ENCODE measurements at places on chromosomes 5 and 9.

- DNase-seq, result no peak
Measured at GRCh38 chr5:41883243-41883642, 13.0 kb upstream of the OXCT1 start.

- no peak for DNase-seq
Measured at GRCh38 chr9:5488221-5489008, 21.9 kb upstream of the PDCD1LG2 start.

- no peak for DNase-seq
Measured at GRCh38 chr9:122164286-122164685, 4.6 kb downstream of the MORN5 start.

GRCh38 chr5:150189326-150189725 lies 536 bp upstream of the SLC6A7 start:
- no peak for DNase-seq

DNA sequence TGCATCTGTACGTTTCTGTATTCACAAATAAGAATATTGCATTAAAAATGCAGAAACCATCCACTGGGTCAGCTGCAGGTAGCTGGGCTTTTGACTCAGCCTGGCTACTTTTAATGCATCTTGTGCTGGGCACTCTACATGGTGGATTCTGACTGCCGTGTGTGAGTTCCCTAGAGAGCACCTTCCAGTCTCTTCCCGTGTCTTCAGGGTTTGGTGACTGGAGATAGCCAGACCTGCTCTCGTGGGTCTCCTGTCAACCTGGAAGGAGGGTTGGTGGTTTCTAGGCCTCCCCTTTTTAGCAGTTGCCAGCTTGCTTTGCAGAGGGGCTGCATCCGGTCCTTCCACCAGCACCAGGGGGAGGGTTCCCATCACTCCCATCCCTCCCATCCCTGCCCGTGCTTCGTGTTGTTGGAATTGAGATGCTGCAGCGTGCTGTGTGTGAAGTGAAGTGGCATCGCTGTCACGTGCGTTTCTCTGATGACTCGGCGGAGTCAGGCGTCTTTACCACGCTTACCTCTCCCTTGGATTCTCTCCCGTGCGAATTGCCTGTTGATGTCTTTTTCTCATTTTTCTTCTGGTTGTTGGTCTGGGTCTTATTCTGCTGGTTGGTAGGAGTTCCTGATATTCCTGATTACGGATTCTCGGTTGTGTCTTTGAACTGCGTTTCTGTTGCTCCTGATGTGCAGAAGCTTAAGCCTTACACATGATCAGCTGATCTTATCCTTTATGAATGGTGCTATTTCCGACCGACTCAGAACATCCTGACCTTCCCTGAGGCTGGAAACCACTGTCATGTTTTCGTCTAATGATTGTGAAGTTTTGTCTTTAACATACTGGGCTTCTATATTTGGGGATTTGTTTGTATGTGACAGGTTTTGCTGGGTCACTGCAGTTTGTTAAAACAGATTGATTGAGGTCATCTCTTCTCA lies 16.9 kb downstream of the FBXW5 start:
- DNase-seq, result no peak

DNA sequence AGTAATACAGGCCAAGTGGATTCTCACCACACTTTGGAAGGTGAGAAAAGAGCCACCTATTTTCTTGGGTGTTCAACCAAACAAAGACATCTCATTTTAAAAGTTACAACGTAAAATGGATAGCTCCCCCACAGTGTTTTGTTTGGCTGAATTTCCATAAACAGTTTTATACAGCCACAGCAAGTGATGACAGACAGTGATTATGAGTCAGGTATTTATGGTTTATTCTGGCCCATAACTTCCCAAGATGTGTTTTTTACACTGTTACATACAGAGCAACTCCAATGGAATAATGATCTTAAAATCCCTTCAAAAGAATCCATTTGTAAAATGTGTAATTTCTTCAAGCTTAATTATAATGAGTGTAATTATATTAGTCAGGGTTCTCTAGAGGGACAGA lies 421.3 kb downstream of the TLE1 start:
- peak; percentile 44 for DNase-seq

- DNase-seq, result no peak
Measured at GRCh38 chr9:34999576-34999975, 10.0 kb downstream of the DNAJB5 start.

DNA sequence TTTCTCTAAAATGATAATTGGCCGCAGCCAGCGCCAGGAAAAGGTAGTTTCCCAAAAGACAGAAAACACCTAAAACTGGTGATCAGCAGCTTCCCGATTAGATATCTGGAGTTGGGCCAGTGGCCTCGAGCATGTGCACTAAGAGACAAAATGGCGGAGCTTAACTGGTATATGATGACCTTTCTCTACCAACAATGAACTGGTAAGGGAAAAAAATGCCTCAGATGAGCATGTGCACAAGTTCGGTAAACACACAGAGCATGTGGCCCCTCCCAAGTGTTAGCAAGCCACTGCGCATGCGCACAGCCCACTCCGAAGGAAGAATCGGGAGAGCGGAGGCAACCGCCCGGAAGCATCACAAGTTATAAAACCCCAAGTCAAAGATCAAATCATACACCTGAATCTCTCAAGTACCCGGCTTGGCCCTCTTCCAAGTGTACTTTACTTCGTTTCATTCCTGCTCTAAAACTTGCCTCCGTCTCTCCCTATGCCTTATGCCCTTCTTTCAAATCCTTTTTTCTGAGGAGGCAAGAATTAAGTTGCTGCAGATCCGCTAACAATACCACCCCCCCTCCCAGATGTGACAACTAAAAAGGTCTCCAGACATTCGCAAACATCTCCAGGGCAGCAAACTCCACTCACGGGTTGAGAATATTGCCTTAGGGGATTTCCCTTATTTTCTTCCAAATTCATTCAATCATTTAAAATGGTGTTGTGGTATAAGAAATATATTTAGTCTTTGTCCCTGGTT lies 15.0 kb upstream of the PTBP3 start:
- peak; percentile 65 for DNase-seq

GRCh38 chr9:35932735-35933134 lies 23.4 kb downstream of the SPAAR start:
- DNase-seq, result no peak

- peak; percentile 18 for DNase-seq
Measured at GRCh38 chr5:91219803-91220371, 163.2 kb downstream of the ARRDC3 start.

DNA sequence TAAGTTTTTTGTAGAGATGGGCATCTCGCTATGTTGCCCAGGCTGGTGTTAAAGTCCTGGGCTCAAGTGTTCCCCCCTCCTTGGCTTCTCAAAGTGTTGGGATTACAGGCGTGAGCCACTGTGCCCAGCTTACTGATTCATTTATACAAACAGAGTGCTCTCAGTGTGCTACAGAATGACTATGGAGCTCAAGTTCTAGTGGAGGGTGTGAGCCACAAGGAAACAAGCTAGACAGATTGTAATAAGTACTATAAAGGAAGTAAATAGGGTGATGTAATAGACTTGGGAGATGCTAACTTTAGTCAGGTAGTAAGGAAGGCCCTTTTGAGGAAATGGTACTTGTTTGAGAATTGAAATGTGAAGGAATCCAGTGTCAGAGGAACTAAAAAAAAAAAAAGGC lies 1.7 kb upstream of the TMEM267 start:
- DNase-seq, result no peak

DNA sequence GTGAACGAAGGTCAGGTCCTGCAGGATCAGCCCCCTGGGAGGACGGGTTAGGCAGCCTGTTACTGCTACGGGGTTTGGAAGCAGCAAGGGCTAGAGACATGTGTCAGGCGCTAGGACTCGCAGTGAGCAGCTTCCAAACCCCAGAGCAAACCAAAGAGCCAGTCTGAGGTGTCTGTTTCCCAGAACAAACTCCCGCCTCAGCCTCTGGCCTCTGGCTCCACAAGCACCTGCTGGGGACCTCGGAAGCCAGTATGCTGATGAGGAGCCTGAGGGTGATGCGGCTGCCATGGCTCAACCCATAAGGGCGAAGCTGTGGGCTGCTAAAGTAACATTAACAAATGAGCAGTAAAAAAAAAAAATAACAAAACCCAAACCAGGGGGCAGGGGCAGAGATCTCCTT lies 35.0 kb downstream of the PRRT1B start:
- no peak for DNase-seq

GRCh38 chr9:83622433-83622938 lies 457 bp upstream of the IDNK start:
- no peak for DNase-seq

- peak; percentile 63 for DNase-seq
Measured at GRCh38 chr5:98755406-98755805, 18.1 kb upstream of the RGMB start.

- no peak for DNase-seq
Measured at GRCh38 chr9:14293801-14294200, 20.1 kb downstream of the NFIB start.

DNA sequence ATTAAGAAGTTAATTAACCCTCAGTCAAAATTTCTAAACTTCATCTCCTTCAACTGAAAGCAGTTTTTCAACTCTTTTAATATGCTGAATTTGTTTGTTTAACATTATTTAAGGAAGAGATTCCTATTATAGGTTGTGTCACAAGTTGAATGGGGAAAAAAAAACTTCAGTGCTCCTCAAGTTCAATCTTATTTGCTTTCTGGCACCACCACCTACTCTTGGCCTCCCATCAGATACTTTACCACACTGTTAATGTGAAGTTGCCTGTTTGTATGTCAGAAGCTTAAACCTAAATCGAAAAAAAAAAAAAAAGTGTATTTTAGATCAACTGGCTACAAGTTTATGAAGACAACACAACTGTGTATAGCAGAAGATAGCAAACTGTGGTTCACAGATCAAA lies 4.1 kb upstream of the DOCK2 start:
- DNase-seq, result no peak

DNA sequence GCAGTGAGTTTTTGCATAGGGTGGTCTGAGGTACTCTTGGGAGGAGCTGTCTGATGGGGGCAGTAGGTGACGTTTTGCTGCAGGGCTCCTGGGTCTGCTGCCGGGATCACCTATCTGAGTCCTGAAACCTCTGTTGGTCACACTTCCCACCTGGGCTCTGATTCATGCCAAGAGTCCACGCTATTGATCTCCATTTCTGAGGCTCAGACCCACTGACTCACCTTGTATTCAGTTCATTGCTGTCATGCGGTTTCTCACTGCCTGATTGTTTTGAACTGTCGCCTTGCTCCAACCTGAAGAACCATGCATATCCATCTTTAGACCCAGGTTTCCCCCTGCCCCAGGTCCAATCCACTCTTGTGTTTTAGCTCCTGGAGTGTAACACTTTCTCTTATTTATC lies 101.3 kb downstream of the NPR3 start:
- no peak for DNase-seq

DNA sequence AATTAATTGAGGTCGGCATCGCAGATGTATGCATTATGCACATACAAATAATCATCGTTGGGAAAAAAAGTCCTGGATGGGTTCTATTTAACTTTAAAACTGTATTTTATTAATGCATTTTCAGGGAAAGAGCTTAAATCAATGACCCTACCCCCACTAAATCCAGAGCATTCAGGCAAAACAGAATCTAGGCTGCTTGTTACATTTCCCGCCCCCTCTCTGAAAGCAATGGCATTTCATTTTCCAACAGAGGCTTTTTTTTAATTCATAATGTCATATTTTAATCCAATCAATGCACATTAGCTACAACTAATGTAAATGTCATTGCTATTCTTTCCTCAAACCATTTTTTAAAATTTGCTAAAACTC lies 117.4 kb upstream of the GRIA1 start:
- no peak for DNase-seq

GRCh38 chr9:83474631-83475030 lies 63.6 kb downstream of the FRMD3 start:
- DNase-seq, result no peak

DNA sequence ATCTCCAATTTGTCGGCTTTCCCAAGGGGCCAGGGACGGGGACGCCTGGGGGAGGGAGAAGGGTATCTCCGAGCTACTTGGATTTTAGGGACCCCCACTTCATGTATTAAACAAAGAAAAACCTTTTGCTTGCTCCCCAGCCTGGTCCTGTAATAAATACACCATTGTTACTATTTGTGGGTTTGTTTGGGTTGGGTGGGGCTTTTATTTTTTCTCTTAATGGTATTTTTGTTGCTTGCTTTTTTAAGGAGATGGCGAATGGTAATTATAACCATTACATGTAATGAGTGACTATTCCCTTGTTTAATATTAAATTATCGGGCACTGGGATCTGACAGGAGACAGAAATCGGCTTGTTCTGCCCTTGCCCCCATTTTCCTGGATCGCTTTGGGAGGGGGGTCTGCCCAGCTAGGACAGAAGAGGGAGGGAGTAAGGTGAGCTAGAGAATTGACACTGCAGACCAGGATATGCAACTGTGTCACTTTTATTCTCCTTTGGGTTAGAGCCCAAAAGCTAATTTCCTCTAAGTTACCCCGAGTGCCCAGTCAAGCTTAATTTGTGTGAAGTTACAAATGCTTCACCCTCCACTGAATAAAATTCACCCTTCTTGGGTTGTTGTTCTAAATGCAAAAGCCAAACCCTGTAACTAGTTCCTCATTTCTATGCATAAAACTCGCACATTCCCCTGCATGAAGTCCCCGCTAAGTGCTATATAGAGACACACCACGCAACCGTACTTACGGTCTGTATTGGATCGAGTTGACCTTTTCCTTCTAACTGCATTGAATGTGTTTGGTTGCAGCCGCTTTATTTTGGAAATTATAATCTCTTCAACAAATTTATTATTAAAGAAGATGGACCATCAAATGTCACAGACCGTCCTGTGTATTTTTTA lies 1.6 kb upstream of the ZNF608 start:
- no peak for DNase-seq

GRCh38 chr9:84975926-84976325 lies 306.4 kb downstream of the NTRK2 start:
- DNase-seq, result no peak
